ENCODE measurements at places on chromosomes 3 and 15.

- no peaks in the 10 kb centered on the region for H3K36me3 ChIP-seq
- H3K27ac ChIP-seq: no peak overlapping the region
- no peak for DNase-seq
- no peaks in the 10 kb centered on the region for H3K4me1 ChIP-seq
- no peaks in the 10 kb centered on the region for H3K27me3 ChIP-seq
These were observed 57.2 kb downstream of the P3H2 start for GRCh38 chr3:190063490-190063889.

GRCh38 chr3:149443545-149443912 lies 31.0 kb upstream of the TM4SF4 start:
- H3K36me3 ChIP-seq: no peaks in the 10 kb centered on the region
- no peak overlapping the region for H3K4me3 ChIP-seq
- no peak for DNase-seq
- no peaks in the 10 kb centered on the region for H3K4me1 ChIP-seq

- H3K27ac ChIP-seq: no peak overlapping the region
- H3K36me3 ChIP-seq: no peaks in the 10 kb centered on the region
- no peak for DNase-seq
- no peaks in the 10 kb centered on the region for H3K27me3 ChIP-seq
- H3K4me1 ChIP-seq: no peaks in the 10 kb centered on the region
These were observed 333.0 kb downstream of the NSUN3 start for GRCh38 chr3:94395851-94396250.

- H3K36me3 ChIP-seq: no peaks in the 10 kb centered on the region
- H3K27ac ChIP-seq: no peak overlapping the region
- no peaks in the 10 kb centered on the region for H3K4me1 ChIP-seq
- H3K27me3 ChIP-seq: no peaks in the 10 kb centered on the region
- no peak overlapping the region for H3K4me3 ChIP-seq
These were observed 160.4 kb downstream of the VGLL3 start for GRCh38 chr3:86830566-86830965.

DNA sequence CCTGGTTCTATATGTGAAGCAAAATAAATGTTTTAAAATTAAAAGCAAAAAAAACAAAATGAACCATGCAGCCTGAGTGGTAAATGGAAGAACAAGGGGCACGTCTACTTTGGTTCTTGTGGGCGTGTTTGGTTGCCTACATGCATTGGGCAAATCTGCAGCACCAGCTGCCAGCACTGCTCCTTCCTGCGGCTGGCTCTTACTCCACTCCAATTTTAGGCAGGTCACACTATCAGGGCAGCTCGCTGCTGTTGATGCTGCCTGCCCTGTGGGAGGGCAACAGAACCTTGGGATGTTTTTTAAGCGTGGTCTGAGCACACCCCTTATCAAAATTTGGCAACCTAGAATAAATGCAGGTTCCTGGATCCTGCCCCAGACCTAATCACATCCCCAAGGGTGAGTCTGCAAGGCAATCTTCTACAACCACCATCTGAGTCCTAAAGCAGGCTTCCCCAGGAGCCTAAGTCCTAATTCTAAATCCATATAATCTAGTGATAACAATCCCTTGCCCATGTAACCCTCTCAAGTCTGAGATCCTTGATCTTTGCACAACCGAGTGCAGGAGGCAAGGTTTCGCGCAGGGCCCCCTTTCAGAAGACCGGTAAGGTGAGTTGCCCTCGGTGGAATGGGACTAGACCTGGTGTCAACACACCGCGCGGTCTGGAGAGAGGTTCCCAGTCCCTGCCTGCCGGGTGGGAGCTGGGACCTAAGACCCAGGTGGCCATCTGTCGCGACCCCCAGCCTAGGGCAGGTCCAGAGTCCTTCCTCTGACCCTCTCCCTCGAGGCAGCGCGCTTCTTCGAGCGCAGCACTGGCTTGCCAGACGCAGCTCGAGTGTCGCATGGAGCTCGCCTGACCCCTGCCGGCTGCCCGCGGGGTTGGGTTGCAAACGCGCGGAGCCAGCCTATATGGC lies 15.9 kb downstream of the IVD start:
- H3K4me1 ChIP-seq: peaks cover 7% of the 10 kb centered on the region
- H3K4me3 ChIP-seq: no peak overlapping the region
- H3K27me3 ChIP-seq: no peaks in the 10 kb centered on the region
- DNase-seq: peak; percentile 60

DNA sequence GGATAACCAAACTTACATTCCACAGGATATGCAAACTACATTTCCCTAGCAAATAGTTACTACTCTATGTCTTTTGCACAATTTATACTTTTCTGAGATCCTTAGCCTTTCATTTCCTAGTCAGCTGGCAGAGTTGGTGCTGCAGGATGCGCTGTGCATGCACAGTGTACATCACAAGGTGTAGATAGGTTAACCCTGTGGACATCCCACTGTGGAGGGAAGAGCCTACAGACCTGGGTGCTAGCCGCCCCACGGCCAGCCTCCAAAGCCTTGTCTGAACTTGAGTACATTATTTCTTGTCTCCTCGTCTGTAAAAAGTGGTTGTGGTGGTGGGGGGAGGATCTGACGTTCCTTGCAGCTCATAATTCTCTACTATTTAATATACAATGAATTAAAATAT lies 3.5 kb downstream of the TNFSF10 start:
- H3K27ac ChIP-seq: no peak overlapping the region
- peaks cover 4% of the 10 kb centered on the region for H3K36me3 ChIP-seq
- H3K4me1 ChIP-seq: peaks cover 52% of the 10 kb centered on the region
- H3K4me3 ChIP-seq: peak overlapping the region; percentile 64

- H3K27ac ChIP-seq: no peak overlapping the region
- no peaks in the 10 kb centered on the region for H3K27me3 ChIP-seq
- H3K4me1 ChIP-seq: no peaks in the 10 kb centered on the region
- H3K4me3 ChIP-seq: no peak overlapping the region
- no peaks in the 10 kb centered on the region for H3K36me3 ChIP-seq
These were observed 83.3 kb upstream of the KCNH8 start for GRCh38 chr3:19065027-19065426.

- no peak for DNase-seq
- H3K36me3 ChIP-seq: no peaks in the 10 kb centered on the region
- peaks cover 18% of the 10 kb centered on the region for H3K4me1 ChIP-seq
- H3K27me3 ChIP-seq: no peaks in the 10 kb centered on the region
- no peak overlapping the region for H3K4me3 ChIP-seq
These were observed 2.8 kb downstream of the FNDC3B start for GRCh38 chr3:172042136-172042662.

- H3K36me3 ChIP-seq: no peaks in the 10 kb centered on the region
- no peak for DNase-seq
- no peaks in the 10 kb centered on the region for H3K27me3 ChIP-seq
These were observed 273.7 kb downstream of the RBMS3 start for GRCh38 chr3:29554566-29554965.

DNA sequence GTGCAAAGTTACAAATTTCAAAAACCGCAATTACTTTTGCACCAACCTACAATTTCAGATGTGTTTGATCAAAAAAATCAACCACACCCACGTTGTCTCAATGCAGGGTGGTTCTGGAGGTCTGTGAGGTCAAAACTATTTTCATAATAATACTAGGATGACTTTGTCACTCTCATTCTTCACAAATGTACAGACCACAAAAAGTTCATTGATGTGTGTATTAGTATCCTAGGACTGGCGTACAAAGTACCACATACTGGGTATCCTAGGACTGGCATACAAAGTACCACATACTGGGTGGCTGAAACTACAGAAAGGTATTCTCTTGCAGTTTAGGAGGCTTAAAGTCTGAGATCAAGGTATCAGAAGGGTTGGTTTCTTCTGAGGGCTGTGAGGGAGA lies 13.0 kb downstream of the SUCLG2 start:
- no peak overlapping the region for H3K27ac ChIP-seq
- H3K4me3 ChIP-seq: no peak overlapping the region
- DNase-seq: no peak
- H3K36me3 ChIP-seq: peaks cover 3% of the 10 kb centered on the region
- H3K4me1 ChIP-seq: peaks cover 10% of the 10 kb centered on the region

DNA sequence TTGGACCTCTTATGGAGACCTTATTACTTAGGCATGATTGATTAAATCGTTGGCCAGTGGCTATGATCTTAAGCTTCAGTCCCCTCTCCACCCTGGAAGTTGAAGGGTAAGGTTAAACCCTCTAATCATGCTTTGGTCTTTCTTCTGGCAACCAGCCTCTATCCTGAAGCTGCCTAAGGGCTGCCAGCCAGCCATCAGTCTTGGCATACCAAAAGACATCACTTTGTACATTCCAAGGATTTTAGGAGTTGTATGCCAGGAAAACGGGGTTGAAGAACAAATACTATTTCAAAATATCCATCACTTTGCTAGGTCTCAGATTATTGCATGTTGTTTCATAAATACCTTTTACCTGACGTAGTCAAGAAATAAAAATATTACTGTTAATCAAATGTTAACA lies 28.9 kb downstream of the UBE2E2 start:
- no peak for DNase-seq
- H3K27ac ChIP-seq: no peak overlapping the region
- H3K4me3 ChIP-seq: no peak overlapping the region
- H3K36me3 ChIP-seq: no peaks in the 10 kb centered on the region
- H3K27me3 ChIP-seq: no peaks in the 10 kb centered on the region

DNA sequence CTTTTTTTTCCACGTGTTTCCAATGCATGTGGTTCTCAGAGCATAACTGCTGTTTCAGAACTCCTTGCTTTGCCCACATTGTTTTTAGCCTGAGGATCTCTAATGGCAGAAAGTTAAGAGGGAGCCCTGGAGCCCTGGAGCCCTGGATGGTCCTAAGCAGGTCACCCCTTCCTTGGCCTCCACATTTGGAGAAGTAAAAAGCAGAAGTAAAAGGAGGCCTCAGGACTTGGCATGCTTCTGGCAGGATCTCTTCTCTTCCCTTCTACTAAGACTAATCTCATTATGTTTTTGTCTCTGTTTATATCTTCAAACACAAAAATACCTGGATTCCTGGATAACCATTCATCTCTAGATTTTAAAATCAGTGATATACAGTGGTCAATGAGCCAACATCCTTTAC lies 50.1 kb downstream of the P2RY1 start:
- H3K36me3 ChIP-seq: no peaks in the 10 kb centered on the region
- no peaks in the 10 kb centered on the region for H3K27me3 ChIP-seq

- H3K36me3 ChIP-seq: no peaks in the 10 kb centered on the region
- DNase-seq: no peak
- H3K4me1 ChIP-seq: peaks cover 14% of the 10 kb centered on the region
- H3K27me3 ChIP-seq: no peaks in the 10 kb centered on the region
- no peak overlapping the region for H3K4me3 ChIP-seq
- no peak overlapping the region for H3K27ac ChIP-seq
These were observed 4.1 kb downstream of the CEMIP start for GRCh38 chr15:80783260-80783659.

DNA sequence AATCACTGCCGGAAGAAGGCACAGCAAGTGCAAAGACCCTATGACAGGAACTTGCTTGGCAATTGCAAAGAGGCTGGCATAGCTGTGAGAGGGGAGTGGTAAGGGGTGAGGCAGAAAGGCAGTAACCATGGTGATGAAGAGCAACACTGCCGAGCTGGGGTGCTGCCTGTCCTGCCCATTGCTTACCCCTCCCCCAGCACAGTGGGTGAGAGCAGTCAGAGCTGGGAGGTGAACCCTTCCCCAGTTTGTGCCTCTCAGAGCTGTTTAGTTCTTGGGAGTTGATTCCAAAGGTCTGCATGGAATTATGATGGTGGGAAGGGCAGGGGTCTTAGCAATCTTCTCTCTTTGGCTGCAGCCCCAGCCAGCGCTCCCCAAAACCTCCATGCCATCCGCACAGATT lies 8.8 kb downstream of the TYRO3 start:
- H3K27me3 ChIP-seq: no peaks in the 10 kb centered on the region
- no peak overlapping the region for H3K4me3 ChIP-seq
- no peaks in the 10 kb centered on the region for H3K4me1 ChIP-seq
- H3K36me3 ChIP-seq: no peaks in the 10 kb centered on the region
- no peak for DNase-seq

- H3K36me3 ChIP-seq: peaks cover 12% of the 10 kb centered on the region
- H3K4me1 ChIP-seq: no peaks in the 10 kb centered on the region
- no peak overlapping the region for H3K4me3 ChIP-seq
- H3K27ac ChIP-seq: no peak overlapping the region
- no peak for DNase-seq
These were observed 129.9 kb downstream of the ATP10A start for GRCh38 chr15:25733036-25733855.

DNA sequence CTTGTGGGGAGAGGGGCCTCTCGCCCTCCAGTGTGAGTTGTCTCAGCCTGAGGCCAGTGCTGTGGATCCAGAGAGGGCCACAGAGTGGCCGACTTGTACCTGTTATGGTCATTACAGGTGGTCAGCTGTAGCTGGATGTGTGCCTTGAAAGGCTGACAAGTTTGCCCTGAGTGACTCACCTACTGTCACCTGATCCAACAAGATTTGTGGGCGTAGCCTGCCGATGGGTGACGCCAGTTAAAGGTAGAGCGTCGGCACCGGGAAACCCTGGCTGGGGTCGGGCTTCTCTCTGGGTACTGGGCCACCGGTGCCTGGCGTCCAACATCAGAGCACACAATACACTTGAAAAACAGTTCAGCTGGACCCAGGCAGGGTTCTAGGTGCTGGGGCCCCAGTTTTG lies 2.8 kb upstream of the ISG20 start:
- peaks cover 60% of the 10 kb centered on the region for H3K4me1 ChIP-seq
- DNase-seq: peak; percentile 86
- peak overlapping the region; percentile 98 for H3K27ac ChIP-seq
- no peaks in the 10 kb centered on the region for H3K27me3 ChIP-seq
- peak overlapping the region; percentile 67 for H3K4me3 ChIP-seq
- no peaks in the 10 kb centered on the region for H3K36me3 ChIP-seq

- DNase-seq: no peak
- H3K27ac ChIP-seq: peak overlapping the region; percentile 7
- no peak overlapping the region for H3K4me3 ChIP-seq
- no peaks in the 10 kb centered on the region for H3K27me3 ChIP-seq
- peaks cover 74% of the 10 kb centered on the region for H3K4me1 ChIP-seq
These were observed 13.4 kb downstream of the MAPKAPK3 start for GRCh38 chr3:50630394-50630793.

- no peak overlapping the region for H3K27ac ChIP-seq
- no peaks in the 10 kb centered on the region for H3K4me1 ChIP-seq
- no peaks in the 10 kb centered on the region for H3K36me3 ChIP-seq
- no peaks in the 10 kb centered on the region for H3K27me3 ChIP-seq
- no peak overlapping the region for H3K4me3 ChIP-seq
These were observed 17.5 kb downstream of the VGLL3 start for GRCh38 chr3:86973440-86973839.

GRCh38 chr15:28913171-28913765 lies 27.5 kb downstream of the APBA2 start:
- DNase-seq: no peak
- no peak overlapping the region for H3K4me3 ChIP-seq
- peaks cover 5% of the 10 kb centered on the region for H3K4me1 ChIP-seq
- H3K36me3 ChIP-seq: no peaks in the 10 kb centered on the region

GRCh38 chr15:94411285-94411684 lies 179.9 kb downstream of the MCTP2 start:
- DNase-seq: no peak
- H3K4me1 ChIP-seq: no peaks in the 10 kb centered on the region
- no peak overlapping the region for H3K4me3 ChIP-seq
- no peaks in the 10 kb centered on the region for H3K27me3 ChIP-seq
- no peaks in the 10 kb centered on the region for H3K36me3 ChIP-seq

GRCh38 chr3:122533931-122534334 lies 19.2 kb upstream of the KPNA1 start:
- H3K36me3 ChIP-seq: peaks cover 74% of the 10 kb centered on the region
- no peak for DNase-seq
- no peaks in the 10 kb centered on the region for H3K27me3 ChIP-seq
